ENCODE measurements at places on chromosomes 13 and 19. TPM values are rescaled to one million over a fixed set of nuclear protein-coding genes. Genes with fewer than 3 reads are reported as not detected.
A peak's percentile ranks its signal among the peaks of the same experiment; 100 is the strongest.

Gene PRR19
- total RNA-seq = 0.36 TPM

DNA sequence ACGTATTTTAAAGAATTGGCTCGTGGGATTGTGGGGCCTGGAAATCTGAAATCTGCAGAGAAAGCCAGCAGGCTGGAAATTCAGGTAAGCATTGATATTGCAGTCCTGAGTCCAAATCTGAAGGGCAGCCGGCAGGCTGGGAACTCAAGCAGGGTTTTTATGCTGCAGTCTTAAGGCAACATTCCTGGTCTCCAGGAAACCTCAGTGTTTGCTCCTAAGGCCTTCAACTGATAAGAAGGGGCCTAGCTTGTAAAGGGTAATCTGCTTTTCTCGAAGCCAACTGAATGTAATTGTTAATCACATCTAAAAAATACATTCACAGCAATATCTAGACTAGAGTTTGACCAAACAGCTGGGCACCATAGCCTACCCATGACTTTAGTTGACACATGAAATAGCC is 154.4 kb downstream of the EFNB2 start:
- peak; percentile 65 for DNase-seq
- no peaks in the 10 kb centered on the region for H3K36me3 ChIP-seq
- no peak overlapping the region for H3K27ac ChIP-seq
- H3K4me1 ChIP-seq = peaks cover 11% of the 10 kb centered on the region
- H3K4me3 ChIP-seq = no peak overlapping the region

DNA sequence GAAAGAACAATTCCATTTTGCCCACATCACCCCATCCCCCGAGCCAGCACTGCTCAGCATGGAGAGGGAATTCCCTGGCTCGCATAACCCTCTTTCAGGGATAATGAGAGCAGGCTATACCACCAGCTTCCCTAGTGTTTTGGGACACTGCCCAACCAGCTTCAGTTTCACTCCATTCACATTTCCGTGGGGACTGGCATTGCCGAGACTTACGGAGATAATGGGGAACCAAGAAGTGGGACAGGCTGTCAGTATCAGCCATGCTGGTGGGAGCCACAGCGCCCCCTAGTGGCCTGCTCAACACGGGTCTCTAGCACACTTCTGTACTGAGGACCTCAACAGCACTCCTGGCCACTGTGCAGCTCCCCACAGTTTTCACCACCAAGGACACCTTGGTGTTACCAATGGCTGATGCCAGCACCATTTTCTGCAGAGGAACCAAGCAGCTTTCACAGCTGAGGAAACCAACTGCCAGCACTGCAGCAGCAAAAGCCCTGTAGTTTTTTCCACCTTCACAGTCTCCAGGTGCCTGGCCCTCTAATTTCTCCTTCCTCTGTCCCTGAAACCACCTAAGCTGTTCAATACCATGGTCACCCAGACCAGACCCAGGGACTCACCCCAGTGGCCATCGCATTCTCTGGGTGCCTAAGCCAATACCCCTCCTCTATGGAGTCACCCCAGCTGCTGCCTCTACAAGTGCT is 23.7 kb downstream of the SLC6A16 start:
- H3K27ac ChIP-seq = no peak overlapping the region
- H3K4me3 ChIP-seq = peak overlapping the region; percentile 16
- no peaks in the 10 kb centered on the region for H3K4me1 ChIP-seq
- no peaks in the 10 kb centered on the region for H3K27me3 ChIP-seq
- no peaks in the 10 kb centered on the region for H3K36me3 ChIP-seq

DNA sequence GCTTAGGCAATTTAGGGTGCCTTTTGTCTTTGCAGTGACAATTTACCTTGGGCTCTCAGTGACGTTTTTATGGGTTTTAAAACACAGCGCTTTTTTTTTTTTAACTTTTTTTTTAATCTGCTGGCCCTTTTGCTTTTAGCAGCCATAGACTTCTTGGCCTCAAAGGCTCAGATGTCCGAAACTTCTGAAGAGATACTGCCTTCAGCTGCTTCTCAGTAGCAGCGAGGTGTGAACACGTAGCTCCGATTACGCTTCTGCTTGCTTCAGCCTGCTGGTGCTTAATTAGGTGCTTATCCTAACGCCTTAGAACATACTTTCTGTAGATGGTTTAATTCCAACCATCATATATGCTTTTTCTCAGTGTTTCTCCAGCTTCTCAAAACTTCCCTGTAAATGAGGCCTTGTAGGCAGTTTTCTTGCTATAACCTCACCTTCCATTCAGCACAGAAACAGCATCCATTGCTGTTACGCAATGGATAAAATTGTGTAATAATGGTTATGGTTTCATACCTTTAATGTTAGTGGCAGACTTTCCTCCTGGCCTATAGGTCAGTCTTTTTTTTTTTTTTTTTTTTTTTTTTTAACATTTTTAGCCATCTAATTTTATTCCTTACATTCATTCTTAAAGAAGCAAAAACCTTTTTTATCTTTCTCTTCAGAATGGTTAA is 723.9 kb downstream of the GPC5 start:
- no peak for DNase-seq
- no peak overlapping the region for H3K27ac ChIP-seq
- no peaks in the 10 kb centered on the region for H3K36me3 ChIP-seq

DNA sequence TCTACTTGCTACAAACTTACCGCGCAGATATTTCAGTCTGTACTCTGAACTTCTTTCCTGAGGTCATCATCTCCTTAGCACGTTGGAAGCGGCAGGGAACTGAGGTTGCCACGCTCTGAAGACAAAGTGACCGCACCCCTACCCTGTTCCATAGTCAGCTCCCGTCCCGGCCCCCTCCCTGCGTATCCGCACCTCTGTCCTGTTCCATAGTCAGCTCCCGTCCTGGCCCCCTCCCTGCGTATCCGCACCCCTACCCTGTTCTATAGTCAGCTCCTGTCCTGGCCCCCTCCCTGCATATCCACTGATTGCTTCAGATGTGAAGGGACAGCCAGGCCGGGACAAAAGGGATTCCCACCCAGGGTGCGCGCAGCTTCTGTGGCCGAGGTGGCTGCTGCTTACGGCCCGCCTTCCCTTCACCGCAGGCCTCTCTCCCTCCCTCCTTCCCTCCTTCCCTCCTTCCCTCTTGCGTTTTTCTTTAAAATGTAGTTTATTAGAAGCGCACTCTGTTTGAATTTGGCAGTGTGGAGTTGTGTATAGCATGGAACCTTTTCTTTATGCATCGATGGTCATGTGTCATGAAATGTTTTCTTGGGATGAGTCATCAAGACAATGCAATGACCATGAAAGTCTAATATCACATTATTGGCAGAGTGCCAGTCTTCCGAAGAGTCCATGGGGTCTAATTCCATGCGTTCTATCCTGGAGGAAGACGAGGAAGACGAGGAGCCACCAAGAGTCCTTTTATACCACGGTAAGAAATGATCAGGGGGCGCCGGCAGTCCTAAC is 21.9 kb upstream of the NDUFS7 start:
- H3K27ac ChIP-seq = peak overlapping the region; percentile 70
- no peaks in the 10 kb centered on the region for H3K27me3 ChIP-seq
- H3K36me3 ChIP-seq = peaks cover 48% of the 10 kb centered on the region
- H3K4me1 ChIP-seq = peaks cover 13% of the 10 kb centered on the region
- DNase-seq = peak; percentile 78

DNA sequence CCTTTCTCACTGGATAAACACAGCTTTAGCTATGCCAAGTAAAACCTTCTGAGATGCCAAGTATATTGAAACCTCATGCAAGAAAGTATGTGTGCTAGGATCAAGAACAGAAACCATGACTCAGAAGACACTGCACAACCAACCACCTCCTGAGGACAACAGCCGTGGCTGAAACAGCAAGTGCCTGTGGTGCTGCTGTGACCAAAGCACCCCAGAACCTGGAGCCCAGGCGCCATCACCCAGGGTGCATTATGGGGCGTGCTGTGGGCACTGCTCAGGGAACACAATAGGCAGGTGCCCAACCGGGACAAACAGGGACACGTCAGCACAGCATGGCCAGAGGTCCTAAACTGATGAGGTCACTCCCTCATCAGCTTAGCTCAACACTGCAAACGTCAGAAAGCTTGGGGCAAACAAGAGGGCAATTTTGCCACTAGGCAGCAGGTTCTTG is 101.3 kb upstream of the SLC15A1 start:
- DNase-seq = peak; percentile 56
- H3K4me1 ChIP-seq = no peaks in the 10 kb centered on the region
- H3K27ac ChIP-seq = no peak overlapping the region

DNA sequence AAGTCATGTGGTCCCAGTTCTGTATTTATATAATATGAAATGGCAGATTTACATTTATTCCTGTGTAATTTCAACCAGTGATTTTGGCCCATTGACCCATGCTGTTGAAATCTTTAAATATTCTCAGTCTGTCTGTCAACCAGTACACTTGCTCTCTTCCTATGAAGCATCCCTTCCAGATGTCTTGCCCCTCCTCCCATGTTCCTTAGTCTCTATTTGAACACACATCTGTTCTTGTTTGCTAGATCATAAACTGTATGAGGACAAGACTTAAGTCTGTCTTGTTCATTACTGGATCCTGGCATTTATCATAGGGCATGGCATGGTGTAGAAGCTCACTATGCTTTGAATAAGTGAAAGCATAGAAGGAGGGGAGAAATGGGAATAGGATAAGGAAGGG is 34.9 kb downstream of the STARD13 start:
- H3K27ac ChIP-seq = peak overlapping the region; percentile 19
- H3K4me3 ChIP-seq = no peak overlapping the region
- DNase-seq = peak; percentile 50
- H3K27me3 ChIP-seq = no peaks in the 10 kb centered on the region
- H3K36me3 ChIP-seq = peaks cover 11% of the 10 kb centered on the region

DNA sequence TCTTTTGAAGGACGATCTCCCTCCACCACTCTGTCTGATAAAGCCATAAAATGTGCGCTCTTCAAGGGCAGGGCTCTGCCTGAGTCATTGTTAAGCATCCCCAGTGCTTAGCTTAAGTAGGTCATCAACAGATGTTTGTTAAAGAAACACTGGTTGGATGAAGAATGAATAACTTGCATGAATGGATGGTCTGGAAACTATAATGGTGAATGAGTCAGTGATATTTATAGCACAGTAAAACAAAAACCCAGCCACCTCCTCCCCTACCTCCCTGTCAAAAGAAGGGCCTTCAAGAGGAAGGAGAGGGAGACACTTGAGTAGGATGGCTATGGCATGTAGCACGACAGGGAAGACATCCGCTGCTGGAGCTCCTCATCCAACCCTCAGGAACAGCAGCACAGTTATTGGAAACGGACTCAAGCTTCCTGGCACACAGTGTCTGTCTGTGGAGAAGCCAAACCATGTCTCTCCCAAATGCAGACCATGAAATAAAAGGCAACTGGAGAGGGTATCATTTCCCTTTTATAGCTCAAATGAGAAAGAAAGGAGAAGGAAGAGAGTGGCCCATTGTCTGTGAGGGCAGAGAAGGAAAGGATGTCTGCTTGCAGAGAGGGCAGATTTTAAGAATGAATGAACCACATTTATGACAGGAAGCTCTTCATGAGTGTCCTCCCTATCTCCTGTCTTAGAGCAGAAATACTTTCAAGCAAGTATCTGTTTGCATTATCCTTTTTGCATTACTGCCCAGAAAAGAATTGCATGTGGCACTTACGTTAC is 183.5 kb upstream of the UBL3 start:
- no peak overlapping the region for H3K27ac ChIP-seq
- peaks cover 17% of the 10 kb centered on the region for H3K4me1 ChIP-seq
- H3K36me3 ChIP-seq = no peaks in the 10 kb centered on the region
- no peak overlapping the region for H3K4me3 ChIP-seq

Gene EHD2
- 31.9 TPM for total RNA-seq

Gene ZNF878
- 0.28 TPM for total RNA-seq

DNA sequence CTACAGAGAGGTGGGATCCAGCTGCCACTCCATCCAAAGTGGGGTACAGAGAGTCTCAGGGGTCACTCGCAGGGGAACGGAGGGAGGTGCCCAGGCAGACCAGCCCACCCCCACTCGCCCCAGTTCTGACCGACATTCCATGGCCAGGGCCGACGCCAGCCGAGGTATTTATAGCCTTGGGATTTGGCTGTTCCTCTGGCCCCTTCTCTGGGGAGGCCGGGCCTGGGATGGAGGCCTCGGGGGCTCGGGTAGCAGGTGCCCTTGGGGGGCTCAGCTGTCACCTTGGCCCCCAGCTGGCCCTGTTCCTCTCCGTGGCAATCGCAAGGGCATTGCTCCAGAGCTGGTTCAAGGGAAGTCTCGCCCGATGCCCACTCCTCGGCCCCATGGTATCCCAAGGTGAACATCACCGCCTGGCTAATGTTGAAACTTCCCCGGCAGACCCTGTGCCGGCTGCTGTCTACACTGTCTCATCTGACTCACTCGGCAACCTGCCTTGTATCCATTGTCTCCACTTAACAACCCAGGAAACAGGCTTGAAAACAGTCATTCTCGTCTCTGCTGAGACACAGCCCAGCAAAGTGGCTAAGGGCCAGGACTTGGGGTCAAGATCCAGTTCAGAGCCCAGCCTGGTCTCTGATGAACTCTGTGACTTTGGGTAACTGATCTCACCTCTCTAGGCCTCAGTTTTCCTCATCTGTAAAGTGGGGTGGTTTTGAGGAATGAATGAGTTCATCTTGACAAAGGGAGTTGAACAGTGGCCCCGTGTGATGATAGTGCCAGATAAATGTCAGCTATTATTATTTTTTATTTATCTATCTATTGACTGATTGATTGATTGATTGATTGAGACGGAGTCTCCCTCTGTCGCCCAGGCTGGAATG is 9.7 kb downstream of the PRKACA start:
- peaks cover 17% of the 10 kb centered on the region for H3K36me3 ChIP-seq
- no peak overlapping the region for H3K4me3 ChIP-seq
- H3K4me1 ChIP-seq = peaks cover 4% of the 10 kb centered on the region
- no peak overlapping the region for H3K27ac ChIP-seq

DNA sequence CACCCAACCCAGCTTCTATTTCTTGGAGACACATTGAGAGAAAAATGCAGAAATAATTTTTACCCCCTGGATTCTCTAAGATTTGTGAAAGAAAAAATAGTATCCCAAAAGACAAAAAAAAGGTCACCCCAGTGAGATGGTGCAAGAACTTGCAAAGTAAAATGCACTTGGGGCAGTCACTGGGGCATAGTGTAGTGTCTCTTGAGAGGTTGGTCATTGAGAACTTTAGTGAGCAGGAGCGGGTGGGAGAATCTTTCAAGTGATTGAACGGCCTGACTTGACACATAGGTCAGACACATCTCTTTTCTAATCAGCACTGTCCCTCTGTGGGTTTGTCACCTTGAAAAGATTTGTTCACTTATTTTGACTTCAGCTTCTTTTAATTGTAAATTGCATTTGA is 2.4 kb downstream of the ZNF85 start:
- H3K4me1 ChIP-seq = no peaks in the 10 kb centered on the region
- H3K27me3 ChIP-seq = no peaks in the 10 kb centered on the region
- no peak for DNase-seq
- no peaks in the 10 kb centered on the region for H3K36me3 ChIP-seq

Gene TMEM145
- total RNA-seq = under 0.01 TPM

DNA sequence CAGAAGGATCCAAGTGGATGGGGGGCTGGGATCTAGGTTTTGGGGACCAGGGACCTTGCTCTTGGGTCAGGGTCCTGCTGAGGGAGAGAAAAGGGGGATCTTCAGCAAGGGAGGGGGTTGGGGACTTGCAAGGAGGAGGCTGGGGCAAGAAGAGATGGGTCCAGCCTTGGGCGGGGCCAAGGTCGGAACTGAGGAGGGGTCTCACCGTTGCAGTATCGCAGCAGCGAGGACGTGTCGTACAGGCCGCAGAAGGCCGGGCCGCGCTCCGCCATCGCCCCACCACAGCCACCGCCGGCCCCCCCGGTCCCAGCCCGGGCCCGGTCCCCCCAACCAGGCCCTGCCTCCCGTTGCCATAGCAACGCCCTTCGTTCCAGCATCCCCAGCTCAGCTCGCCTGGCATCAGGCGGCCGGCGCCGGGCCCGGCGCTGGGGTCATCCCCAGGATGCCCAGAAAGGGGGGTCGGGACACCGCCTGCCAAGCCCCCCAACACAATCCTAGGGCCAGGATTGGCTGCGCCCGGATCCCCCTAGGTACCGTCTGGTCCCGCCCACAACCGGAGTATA is 6.0 kb upstream of the EML2 start:
- H3K36me3 ChIP-seq = no peaks in the 10 kb centered on the region
- H3K27me3 ChIP-seq = no peaks in the 10 kb centered on the region
- DNase-seq = no peak
- H3K4me1 ChIP-seq = peaks cover 10% of the 10 kb centered on the region
- no peak overlapping the region for H3K27ac ChIP-seq
- peak overlapping the region; percentile 44 for H3K4me3 ChIP-seq
